Activated CD8-positive, alpha-beta memory T cell treated with anti-CD3 and anti-CD28 coated beads for 4 hours (primary cell): ENCODE measurements at places on chromosomes 1 and 21.

DNA sequence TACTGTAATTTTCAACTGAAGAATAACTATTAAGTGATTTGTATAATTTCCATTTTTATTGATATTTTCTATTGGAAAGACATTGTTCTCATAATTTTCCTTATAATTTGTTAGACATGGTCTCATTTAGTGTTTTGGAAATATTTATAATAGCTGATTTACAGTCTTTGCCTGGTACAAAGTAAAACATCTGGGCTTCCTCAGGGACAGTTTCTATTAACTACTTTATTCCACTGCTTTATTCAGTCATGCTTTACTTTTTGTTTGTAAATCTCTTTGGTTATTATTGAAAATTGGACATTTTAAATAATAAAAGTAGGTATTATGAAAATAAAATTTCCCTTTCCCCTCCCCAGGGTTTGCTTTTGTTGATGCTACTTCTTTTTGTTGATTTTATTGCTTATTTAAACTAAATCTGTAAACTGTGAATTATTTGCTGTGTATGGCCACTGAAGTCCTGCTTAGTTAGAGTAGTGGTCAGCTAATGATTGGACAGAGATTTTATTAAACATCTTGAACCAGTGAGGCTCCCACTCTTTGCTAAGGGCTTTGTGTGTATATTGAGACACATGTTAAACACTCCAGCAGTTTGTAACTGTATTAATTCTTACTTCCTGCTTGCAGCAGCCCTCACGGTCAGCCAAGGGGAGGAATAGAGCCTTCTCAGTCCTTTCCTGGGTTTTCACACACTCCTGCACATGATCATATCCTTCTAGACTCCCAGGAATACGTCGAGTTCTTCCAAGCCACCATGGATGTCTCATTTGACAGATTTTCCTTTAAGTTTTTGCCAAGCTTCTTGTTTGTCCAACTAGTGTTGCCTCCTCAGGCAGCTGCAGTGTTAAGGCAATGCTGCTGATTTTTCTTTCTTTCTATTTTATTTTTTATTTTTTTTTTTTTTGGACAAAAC lies 994.6 kb upstream of the PRMT6 start:
- DNase-seq = no peak

DNA sequence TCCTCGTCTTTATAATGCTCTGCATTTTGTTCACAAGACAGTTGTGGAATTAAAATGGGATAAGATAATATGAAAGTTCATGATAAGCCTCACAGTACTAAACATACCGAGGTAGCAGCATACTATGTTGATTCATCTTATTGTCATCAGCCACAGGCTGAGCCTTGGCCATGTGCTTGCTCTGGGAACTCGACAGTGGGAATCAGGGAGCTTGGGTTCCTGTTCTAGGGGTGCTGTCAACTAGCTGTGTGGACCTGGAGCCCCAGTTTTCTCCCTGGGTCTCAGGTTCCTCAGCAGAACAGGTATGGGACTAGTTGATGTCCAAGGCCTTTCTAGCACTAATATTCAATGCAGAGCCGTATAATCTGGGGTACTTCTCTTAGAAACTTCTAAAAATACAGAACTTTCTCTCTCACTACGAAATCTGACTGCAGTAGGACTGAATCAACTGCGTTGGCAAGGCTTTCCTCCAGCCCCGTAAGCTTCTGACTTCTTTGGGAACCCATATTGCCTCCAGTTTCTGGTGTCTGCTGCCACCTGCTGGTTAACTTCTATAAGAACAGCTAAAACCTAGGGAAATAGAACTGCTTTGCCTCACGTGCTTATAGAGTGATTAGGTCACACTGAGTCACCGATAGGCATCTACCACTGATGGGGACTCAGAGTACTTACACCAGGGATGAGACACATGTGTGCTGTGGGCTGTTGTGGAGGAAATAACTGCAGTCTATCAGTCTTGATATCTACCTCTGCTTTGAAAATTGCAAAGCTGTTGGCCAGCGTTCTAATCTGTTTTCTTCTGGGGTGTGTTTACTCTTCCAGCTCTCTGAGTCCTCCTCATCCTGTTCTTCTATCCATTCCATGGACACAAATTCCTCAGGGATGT lies 110.9 kb downstream of the RGL1 start:
- peak; percentile 63 for DNase-seq

- DNase-seq = no peak
These were observed 471.2 kb upstream of the RUNX1 start for GRCh38 chr21:35520302-35520701.

DNA sequence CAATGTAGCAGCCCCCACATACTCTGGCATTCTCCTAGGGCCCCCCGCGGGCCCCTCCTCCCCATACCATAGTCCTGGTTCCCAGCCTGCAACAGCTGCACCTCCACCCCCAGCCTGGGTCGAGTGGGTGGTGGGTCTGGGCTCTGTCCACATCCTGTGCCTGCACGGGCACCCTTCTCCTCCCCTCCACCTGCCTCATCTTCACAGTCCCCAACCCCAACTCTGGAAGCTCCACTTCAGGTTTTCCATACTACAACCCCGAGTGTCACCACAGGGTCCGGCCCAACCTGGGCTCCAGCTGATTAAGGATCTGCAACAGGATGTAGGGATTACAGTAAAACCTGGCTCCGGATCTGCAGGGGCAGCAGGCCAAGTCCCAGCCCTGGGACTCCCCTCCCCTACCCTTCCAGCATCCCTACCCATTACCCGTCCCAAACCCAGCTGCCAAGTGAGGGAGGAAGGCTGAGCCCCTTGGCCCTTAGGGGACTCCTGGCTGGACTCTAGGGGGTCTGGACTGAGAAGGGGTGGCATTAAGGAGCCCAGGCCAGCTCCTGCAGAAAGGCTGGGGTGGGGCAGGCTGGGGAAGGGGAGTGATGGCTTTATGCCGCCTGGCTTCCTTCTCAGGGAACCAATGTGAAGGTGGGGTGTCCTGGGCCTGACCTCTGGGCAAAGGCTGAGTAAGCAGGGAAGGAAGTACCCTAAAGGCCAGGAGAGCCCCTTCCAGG lies 116.8 kb downstream of the CASZ1 start:
- DNase-seq = no peak

- no peak for DNase-seq
These were observed 185.4 kb downstream of the LRRIQ3 start for GRCh38 chr1:74012583-74012982.

DNA sequence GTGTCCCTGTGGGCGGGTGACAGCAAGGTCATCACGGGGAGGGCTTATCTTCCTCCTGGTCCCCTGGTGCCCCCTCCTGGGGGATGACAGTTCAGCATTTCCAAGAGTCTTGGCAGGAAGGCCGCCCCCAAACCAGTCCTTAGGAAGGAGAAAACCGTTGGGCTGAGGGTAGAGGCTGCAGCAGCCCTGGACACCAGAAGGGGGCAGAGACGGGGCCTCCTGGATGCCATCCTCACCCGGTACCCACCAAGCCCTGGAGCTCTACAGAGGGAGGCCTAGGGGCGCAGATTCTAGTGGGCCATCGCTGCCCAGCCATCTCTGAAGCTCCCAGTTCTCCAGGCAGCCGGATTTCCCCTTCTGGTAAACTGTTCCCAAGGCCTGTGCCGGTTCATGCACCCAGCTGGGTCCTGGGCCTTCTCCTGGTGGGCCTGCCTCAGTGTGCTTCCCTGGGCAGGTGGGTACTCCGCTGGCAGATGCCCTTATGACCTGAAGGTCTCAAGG lies 14.8 kb upstream of the ZNF669 start:
- DNase-seq = no peak

- no peak for DNase-seq
These were observed 493 bp downstream of the DISC1 start for GRCh38 chr1:231626951-231627614.

- no peak for DNase-seq
These were observed 622.9 kb upstream of the ADAMTS5 start for GRCh38 chr21:27589781-27590180.

- DNase-seq = no peak
These were observed at the start of gene PLD5 for GRCh38 chr1:242524571-242525359. Gene PLD5 (minus strand): TSS chr1:242524697.

DNA sequence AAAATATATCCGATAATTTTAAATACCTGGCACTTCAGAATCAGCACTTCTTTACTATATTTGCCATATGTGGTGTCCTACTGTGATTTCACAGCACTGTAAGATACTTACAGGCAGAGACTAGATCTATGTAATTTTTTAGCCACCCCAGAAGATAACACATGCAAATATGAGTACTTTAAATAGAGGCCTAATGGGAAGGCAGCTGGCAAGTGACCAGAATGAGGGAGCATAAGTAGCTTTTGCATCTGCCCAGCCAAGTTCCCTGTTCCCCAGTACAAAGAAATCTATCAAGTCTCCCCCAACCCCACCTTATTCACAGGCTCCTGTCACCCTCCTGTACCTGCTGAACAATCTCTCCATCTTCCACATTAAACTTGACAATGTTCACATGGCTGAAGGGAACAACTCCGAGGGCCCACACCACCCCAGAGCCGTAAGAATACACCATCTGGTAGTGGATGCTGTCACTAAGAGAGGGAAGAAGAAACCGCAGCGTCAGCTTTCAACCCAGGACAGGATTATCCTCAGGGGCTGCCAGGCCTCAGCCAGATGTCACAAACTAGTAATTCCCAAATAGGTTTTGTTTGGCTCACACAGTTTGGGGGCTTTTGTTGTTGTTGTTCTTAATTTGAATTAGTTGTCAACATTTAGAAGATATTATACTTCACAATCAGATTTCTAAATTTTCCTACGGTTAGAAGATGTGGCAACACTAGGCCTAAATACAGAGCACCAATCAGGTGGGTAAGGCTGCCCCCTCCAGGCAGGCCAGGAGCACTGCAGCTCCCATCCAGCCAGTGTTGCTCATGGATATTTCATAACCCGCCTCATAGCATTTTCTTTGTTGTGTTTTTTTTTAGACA lies 10.4 kb downstream of the EMC1 start:
- peak; percentile 17 for DNase-seq

DNA sequence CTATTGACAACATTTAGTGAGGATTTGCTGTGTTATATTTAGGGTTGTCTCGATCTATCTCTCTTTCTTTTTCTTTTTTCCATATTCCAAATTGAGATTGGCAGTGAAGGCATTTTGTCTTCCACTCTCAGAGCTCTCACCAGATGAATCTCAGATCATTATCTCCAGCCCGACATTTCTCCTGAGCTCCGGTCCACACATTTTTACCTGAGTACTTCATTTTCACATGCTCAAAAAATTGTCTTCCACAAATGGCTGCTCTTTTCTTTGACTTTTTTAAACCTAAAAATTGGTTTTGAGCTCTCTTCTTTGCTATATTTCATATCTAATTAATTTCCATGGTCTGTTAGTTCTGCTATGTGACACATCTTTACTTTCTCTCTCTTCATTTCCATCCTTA lies 56.9 kb upstream of the ASB17 start:
- no peak for DNase-seq

GRCh38 chr1:12460121-12460520 lies 157.9 kb downstream of the DHRS3 start:
- DNase-seq = no peak

GRCh38 chr1:42922687-42923366 lies 35.8 kb downstream of the SLC2A1 start:
- no peak for DNase-seq

GRCh38 chr1:22507587-22507986 lies 55.7 kb upstream of the EPHA8 start:
- DNase-seq = no peak

DNA sequence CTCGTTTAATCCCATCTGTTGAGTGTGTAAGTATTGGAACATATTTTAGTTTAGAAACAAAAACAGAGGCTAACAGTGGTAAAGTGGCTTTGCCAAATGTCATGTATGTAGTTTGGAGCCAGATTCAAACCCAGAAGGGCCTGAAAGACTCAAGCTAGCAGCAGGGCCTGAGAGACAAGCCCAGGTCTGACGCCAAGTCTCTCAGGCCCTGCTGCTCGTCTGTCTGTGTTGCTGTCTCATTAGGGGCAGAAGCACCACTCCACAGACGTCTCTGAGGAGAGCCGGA lies 8.3 kb downstream of the CITED4 start:
- DNase-seq = no peak

DNA sequence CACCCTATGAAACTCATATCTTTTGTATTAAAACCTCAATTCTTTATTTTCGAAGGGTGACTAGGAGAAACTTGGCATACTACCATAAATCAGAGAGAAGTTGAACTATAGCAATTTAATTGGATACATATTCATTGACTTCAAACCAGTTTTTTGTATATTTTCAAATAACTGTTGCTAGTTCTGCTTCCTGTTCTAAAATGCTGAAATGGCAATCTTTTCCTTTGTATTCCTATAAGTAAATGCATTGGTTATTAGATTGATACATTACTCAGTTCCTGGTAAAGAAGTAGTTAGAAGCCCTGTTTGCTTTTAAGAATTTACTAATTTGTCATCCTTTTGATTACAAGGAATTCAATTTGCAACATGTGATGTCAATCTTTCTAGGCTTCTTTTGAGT lies 200.0 kb downstream of the DISC1 start:
- DNase-seq = no peak

- DNase-seq = no peak
These were observed 24.0 kb upstream of the CDC7 start for GRCh38 chr1:91476533-91477217.

- peak; percentile 64 for DNase-seq
These were observed 13.0 kb downstream of the CCDC190 start for GRCh38 chr1:162847839-162848453.

GRCh38 chr1:69272684-69273083 lies 295.0 kb upstream of the LRRC7 start:
- DNase-seq = no peak

- no peak for DNase-seq
These were observed 128.9 kb downstream of the XCL2 start for GRCh38 chr1:168414914-168415313.

DNA sequence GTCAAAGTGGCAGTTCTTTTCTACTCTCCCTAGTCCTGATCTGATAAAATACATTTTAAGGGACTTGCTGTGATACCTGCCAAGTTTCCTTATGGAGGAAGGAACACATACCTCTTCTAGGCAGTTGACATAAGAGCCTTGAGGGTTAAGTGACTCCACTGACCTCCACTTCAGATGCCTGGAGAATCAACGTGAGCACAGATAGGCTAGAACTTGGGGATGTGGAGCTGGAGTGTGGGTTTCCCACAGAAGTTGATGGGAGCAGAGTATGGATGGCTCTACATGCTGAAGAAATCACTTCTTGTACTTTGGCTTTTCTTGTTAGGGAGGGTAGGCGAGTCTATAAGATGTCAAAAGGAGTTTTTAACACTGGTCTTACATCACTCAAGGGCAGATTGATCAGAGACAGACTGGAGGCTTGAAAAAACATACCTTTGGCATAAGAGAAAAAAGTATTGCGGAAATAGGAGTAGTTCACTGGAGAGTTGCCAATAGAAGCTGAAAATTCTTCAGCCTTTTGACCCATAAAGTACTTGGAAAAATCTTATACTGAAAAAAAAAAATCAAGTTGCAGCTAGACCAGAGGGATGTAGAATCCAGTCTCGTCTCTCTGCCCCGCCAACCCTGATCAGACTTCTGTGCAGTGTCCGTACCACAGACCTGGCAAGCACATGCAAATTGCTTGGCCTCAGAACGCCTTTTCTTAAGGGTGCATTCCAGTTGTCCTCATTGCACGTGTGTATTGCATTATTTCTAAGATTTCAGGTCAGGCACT lies 5.5 kb downstream of the RHOU start:
- no peak for DNase-seq

GRCh38 chr1:225652729-225653462 lies at the start of gene ENAH:
Gene ENAH (minus strand): TSS chr1:225653123. CDS start chr1:225652690, 433 bp downstream.
- DNase-seq = no peak
